ENCODE measurements at places on chromosomes 11 and 22.
A peak's percentile ranks its signal among the peaks of the same experiment; 100 is the strongest.

DNA sequence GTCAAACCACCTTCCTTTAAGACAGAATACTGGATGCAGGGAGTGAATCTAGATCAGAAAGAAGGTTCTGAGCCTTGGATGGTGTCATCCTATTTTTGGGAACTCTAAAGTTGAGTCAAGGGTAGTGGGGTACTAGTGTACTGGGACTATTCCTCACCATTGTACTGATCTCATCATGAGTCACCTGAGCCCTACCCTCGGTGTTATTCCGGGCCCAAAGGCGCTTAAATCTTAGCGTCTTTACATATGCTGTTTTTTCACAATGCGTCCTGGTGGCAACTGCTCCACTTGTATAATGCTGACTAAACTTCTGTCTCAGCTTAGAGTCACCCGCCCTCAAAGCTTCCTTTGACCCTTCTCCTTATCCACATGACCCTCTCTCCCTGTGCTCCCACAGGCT is 25.3 kb upstream of the PATE1 start:
- no peak for DNase-seq

DNA sequence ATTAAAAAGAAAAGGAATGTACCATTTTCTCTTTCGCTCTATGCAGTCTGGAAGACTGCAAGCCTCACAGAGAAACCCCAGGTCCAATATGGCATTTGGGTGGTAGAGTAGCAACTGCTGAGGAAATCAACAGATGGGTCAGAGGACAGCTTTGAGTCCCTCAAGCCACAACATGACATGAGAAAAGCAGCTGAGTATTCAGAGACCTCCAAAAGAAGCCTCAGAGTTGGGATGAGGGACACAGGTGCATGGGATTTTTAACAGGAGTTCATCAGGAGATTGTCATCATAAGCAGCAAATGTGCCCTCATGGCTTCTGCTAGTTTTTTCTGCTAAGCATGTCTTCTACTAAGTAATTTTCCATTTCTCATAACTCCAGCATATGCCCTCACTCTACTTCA is 111.6 kb downstream of the BLID start:
- DNase-seq, result no peak

DNA sequence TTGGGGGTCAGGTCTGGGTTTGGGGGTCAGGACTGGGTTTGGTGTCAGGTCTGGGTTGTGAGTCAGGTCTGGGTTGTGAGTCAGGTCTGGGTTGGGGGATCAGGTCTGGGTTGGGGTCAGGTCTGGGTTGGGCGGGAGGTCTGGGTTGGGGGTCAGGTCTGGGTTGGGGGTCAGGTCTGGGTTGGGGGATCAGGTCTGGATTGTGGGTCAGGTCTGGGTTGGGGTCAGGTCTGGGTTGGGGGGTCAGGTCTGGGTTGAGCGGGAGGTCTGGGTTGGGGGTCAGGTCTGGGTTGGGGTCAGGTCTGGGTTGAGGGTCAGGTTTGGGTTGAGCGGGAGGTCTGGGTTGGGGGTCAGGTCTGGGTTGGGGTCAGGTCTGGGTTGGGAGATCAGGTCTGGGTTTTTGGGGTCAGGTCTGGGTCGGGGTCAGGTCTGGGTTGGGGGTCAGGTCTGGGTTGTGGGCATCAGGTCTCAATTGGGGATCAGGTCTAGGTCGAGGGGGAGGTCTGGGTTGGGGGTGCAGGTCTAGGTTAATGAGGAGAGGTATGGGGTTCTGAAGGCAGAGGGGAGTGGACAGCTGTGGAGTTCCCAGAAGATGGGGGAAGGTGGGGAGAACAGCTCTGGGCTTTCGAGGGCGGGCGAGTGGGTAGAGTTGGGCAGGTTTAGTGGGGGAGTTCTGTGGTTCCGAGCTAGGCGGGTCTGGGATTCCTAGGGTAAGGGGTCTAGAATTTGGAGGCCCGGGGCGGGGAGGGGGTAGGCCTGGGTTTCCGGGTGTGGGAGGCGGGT is 629 bp downstream of the TTLL8 start:
- no peak for DNase-seq

- DNase-seq, result no peak
These were observed 7.0 kb downstream of the OVOL1 start for GRCh38 chr11:65793625-65794400.

GRCh38 chr11:17735818-17736578 is 1.4 kb downstream of the KCNC1 start:
- DNase-seq, result no peak

DNA sequence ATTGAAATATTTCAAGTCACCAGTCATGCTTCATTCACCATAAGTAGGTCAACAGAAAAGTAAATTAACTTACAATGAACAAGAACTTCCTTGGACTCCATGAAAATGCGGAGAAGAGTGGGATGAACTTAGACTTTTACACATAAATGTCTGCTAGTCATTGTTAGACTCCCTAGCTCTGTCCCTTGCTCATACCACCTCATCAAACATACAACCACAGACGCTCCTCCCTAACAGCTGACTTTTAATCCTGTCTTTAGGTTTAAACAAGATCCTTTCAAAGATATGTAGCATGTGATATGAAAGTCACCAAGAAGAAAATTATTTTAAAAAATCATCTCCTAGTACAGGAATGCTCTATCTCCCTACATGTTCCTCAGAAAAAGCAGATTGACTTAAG is 248.1 kb downstream of the DLG2 start:
- DNase-seq, result no peak

DNA sequence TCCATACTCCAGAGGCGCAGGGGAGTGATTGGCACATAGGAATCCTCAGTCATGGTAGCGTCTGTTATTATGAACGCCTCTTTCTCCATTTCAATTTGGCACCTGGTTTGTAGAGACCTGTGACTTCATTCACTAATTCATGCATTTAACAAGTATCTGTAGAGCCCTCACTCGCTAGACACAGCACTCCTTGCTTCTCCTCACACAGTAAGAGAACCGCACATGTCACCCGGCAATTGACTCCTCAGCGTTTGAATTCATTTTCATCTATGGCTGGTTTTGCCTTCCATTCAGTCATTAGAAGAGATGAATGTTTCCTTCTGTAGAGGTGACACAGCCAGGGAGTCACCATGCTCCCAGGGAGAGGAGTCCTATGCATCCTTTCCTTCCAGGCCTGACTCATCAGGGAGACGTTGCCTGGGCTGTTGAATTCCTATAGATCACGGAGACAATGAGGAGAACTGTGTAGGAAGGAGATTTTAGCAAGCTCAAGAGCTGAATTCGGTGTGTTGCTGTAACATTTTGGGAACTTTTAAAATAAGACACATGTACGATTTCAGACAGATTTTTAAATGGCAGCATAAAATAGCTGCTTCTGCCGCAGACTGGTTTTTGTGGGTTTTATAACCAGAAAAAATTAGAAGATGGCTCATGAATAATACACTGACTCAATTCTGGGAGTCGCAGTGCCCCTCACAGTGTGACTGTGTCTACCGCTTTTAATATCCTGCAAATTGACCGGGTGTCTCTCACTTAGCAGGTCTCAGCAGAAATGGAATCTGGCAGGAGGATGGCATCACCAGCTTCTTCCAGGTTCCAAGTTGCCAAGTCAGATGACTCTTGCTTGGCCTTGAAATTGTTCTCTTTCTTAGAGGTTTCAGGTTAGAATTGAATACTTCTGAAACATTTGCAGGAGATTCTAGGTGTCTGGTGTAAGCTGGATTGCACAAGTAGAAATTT is 44.4 kb upstream of the CLMP start:
- no peak for DNase-seq

DNA sequence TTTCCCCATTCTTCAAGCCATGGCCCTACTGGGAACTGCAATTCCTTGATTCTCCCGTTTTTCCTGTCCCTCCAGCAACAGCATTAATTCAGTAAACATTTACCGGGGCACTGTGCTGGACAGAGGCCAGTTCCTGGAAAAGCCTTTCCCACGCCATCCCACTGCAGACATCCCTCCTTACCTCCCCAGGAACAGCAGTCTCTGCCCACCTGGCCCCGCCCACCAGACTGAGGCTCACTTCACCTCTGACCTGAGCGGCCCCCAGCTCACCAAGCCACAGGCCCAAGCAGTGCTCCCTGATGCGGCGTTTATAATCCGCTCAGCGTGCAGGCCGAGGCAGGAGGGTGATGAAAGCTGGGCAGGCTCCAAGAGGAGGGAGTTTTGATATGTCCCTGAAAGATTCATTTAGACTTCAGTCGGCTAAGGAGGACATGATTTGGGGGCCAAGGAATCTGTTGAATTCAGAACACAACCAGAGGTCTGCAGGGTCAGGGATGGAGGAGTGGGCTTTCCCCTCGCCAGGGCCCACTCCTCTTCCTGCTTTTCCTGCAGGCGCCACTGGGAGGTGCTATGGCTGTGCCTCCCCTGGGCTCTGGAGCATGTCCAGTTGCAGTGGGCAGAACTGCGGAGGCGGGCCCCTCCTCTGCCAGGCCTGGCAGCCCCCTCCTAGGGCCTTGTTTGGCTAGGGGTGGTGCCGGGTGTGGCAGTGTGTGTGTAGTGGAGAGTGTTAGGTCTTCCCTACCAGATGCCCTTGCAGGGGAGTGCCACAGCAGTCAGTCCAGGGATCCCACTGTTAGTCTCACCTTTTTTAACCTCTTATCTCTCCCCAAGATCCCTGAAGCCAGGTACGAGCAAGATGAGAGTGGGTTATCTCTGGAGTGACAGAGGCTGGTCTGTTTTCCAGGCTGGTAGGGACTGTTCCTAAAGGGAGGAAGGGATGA is 1.4 kb upstream of the TAGLN start:
- no peak for DNase-seq

DNA sequence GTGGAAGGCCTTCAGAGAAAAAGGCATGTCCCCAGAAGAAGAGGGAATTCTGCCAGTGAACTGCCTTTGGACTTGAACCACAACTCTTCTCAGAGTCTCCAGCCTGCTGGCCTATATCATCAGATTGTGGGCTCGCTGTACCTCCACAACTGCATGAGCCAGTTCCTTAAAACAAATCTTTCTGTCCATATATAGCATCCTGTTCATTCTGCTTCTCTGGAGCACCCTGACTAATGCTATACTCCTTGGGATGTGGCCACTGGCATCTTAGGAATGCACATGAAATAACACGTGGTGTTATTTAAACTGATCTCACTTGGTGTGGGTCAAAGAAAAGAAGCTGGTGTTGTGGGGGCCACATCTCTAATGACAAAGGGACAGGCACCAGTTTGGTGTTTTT is 58.3 kb upstream of the VSTM5 start:
- peak; percentile 91 for DNase-seq

DNA sequence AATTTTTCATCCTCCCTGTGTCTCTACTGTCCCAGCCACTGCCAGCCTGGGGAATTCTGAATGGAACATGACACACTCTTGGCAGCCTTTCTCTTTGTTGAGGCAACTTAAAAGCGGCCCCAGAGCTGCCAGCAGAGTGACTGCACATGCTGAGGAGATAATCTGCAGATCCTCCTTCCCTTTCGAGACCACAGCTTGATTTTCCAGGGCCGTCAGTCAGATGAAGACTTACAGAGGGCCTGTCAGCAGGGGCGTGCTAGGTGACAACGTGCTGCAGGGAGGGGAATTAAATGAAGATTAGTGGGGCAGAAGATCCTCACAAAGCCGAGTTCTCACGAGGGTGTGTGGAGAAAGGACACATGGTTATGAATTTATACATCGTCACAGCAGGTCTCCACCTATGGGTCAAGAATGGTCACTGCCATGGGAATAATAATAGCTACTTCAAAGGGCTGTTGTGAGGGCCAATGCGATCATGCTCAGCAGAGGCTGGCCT is 193.5 kb upstream of the PITPNB start:
- no peak for DNase-seq

DNA sequence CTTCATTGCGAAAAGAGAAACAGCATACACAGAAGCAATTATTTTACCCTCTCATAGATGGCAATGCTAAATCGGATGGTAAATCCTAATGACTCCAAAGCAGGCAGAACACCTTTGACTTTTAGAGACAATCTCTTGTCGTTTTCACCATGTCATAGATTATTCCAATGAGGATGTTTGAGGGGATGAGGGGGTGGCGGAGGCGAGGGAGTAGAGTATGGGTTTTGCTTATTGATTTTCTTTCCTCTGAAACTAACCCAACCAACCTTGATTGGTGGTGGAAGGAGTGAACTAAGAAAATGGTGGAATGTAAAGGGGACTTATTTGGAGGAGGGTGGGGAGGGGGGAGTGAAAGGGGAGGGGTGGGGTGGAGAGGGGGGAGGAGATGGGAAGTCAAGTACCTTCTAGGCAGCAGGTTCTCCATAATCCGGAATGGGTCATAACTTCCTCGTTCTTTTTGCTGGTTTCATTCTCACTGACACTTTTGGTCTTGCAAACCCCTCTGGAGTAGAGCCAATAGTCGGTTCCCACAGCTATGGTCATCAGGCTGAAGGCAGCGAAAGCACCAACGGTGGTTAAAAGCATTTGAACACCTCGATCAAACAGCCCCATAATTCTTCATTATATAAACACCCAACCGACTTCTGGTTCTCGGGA is 1.5 kb downstream of the CACNG2 start:
- no peak for DNase-seq

DNA sequence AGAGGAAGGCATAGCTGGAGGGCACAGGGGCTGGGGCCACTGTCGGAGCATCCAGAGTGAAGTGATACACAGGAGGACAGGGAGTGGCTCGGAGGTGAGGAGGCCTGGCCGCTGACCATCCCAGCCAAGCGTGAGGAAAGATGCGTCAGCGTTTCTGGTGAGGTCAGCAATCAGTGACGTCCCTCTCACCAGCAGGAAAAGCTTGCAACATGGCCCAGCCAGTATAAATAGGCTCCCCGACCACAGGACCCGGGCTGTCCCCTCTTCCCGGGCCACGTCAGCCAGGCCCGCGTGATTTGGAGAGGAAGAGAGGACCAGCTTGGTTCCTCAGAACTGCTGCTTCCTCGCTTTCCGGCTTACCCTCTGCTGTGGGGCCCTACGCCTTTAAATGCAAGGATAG is 4.2 kb upstream of the OSM start:
- no peak for DNase-seq

GRCh38 chr11:64758330-64759079 is 1.3 kb downstream of the PYGM start:
- DNase-seq, result no peak

DNA sequence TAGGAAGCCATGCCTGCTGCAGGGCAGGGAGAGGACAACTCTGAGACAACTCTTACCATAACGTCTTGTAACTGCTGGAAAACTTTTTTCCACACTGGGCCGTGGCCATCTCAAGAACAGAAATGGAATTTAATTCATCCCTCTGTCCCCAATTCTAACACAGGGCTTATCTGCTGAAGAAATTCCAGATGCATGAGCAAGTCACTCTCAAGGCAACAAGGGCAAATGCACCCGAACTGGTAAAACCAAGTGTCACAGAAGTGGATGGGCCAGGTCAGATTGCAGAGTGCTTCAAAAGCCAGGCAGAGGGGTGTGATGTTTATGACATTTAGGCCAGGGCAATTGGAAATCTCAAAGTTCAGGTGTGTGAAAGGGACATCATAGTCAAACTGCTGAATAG is 7.4 kb downstream of the SMPD1 start:
- no peak for DNase-seq

GRCh38 chr11:84905411-84905810 is 721.7 kb downstream of the DLG2 start:
- DNase-seq, result no peak

- peak; percentile 4 for DNase-seq
These were observed 106.7 kb downstream of the APIP start for GRCh38 chr11:34809191-34810106.

GRCh38 chr22:42322562-42322926 is 52.1 kb upstream of the TCF20 start:
- no peak for DNase-seq

All from non-pigmented ciliary epithelial cell (primary cell).